ENCODE measurements at places on chromosomes 6 and 20.

- DNase-seq, result no peak
Measured at GRCh38 chr6:158414851-158415262, 102.6 kb downstream of the TULP4 start.

- no peak for DNase-seq
Measured at GRCh38 chr6:101114703-101115102, 233.6 kb upstream of the ASCC3 start.

DNA sequence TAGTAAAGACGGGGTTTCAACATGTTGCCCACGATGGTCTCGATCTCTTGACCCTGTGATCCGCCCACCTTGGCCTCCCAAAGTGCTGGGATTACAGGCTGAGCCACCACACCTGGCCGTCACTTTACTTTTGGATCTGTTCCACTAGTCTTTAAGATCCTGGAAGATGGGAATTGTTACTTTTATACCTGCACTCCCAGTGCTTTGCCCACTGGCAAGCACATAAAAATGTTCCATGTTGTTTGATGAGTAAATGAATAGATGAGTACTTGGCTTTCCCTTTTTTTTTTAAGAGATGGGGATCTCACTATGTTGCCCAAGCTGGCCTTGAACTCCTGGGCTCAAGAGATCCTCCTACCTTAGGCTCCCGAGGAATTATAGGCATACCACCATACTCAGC lies 84.8 kb upstream of the SASH1 start:
- no peak for DNase-seq

DNA sequence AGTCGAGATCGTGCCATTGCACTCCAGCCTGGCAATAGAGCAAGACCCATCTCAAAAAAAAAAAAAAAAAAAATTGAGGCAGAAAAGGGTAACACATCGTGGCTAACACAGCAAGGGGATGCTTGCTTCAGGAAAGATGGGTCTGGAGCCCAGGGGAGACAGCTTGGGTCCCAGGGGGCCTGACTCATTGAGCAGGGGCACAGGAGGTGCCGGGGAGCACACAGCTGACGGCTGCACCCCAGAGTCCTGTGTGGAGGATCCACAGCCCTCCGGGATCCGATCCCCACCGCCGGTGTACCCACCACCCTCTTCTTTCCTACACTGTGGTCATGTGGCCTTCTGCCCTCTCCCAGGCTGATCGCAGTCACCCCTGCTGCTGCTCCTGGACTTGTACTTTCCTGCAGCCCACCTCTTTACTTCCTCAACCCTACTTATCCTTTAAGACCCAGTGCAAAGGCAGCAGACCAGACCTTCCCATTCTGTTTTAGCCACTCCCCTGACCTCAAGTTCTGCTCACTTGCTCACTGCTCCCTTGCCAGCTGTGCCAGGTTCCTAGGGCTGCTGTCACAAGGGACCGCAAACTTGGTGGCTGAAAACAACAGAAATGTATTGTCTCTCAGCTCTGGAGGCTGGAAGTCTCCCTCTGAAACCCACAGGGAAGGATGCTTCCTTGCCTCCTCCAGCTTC lies 17.6 kb upstream of the EZR start:
- DNase-seq, result no peak

DNA sequence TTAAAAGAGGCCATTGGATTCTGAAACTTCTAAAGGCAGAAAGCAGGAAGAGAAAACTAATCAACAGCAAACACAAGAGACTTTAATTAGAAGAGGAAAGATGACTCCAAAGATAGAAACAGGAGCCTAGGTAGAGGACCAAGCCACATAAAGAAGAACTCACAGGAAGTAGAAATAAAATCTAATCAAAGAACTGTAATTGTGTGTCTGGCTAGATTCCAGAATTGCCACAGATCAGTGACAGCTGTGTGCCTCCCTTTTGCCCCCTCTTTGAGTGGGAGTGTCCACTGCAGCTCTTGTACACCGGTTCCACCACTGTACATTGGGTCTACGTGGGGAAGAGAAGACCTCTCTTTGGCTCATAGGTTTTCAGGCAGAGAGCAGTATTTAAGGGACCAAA lies 22.3 kb upstream of the THEMIS start:
- DNase-seq, result no peak

DNA sequence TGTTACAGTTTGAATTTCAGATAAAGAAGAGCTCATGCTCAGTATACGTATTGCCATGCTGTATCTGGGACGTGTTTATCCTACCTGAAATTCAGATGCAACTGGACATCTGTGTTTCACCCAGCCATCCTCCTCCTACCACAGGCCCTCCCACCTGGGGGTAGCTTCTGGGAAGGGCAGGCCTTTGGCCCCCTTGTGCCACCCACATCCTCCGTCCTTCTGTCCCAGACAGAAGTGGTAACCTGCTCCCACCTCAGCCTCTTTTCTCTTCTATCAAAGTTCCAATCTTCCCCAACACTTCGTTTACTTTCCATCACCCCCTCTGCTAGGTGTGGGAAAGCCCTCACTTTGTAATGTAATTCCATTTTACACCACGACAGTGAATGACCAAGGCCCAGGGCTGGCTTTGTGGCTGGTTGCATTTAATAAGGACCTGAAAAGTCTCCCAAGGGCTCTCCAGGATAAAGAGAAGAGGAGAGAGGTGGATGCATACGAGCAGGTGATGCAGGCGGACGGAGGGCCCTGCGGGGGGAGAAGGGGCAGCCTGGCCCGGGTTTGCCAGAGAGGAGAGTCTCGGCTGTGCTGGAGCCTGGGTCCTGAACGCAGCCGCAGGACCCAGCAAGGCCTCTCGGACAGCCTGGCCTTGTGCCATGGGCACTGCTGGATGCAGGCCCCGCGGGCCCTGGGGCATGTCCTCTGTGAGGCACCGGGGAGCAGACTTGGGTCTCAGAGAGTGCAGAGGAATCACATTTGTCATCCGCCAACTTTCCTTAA lies 98.4 kb downstream of the PSMB1 start:
- DNase-seq, result no peak

- no peak for DNase-seq
Measured at GRCh38 chr6:128525406-128525805, 5.0 kb upstream of the PTPRK start.

GRCh38 chr6:14000901-14001300 lies 76.1 kb downstream of the RNF182 start:
- DNase-seq, result no peak

GRCh38 chr20:10536531-10536930 lies 101.4 kb downstream of the SLX4IP start:
- DNase-seq, result no peak

GRCh38 chr20:52191132-52191915 lies at the start of gene ZFP64:
Gene ZFP64 (minus strand): TSS chr20:52191779. CDS start chr20:52191636, 143 bp downstream.
- peak; percentile 13 for DNase-seq

DNA sequence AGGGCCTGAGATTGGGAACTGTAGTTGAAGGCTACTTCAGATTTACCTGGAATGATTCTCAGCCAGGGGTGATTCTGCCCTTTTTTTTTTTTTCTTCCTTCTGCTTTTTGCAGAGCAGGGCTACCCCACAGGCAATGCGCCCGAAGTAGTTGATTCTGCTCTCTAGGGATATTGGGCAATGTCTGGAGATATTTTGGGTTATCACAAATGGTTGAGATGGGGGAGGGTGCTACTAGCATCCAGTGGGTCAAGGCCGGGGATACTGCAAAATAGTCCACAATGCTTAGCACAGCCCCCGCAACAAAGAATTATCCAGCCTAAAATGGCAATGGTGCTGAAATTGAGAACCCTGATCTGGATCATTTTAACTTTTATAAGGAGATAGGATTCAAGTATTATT lies 71.2 kb upstream of the ZMYND8 start:
- DNase-seq, result no peak

DNA sequence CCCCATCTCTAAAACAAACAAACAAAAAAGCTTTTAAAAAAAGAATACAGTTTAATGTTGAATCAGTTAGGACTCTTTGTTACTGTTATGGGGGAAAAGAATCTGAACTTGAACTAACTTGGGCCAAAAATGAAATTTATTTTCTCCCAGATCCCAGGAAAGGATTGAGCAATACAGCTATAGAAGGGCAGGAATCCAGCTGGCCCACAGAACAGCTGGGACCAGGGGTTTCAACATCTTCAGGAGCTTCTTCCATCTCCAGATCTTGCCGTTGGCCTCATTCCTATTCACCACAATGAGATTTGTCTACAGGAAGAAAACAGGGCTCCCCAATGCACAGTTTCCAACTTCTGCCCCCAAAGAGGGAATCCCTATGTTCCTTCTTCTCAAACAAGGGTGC lies 43.2 kb upstream of the AKAP12 start:
- no peak for DNase-seq

- no peak for DNase-seq
Measured at GRCh38 chr6:20946022-20946421, 411.8 kb downstream of the CDKAL1 start.

All from stimulated activated CD4-positive, alpha-beta T cell treated with anti-CD3 and anti-CD28 coated beads, TNF-alpha, amount 100 ng/mL, for 1 hour (primary cell).